Midbrain (tissue), 1 donor: ENCODE measurements at places on chromosomes 5 and 9.
A peak's percentile ranks its signal among the peaks of the same experiment; 100 is the strongest.

- no peak for DNase-seq
Observed at GRCh38 chr9:22650145-22650544, 203.5 kb downstream of the DMRTA1 start.

DNA sequence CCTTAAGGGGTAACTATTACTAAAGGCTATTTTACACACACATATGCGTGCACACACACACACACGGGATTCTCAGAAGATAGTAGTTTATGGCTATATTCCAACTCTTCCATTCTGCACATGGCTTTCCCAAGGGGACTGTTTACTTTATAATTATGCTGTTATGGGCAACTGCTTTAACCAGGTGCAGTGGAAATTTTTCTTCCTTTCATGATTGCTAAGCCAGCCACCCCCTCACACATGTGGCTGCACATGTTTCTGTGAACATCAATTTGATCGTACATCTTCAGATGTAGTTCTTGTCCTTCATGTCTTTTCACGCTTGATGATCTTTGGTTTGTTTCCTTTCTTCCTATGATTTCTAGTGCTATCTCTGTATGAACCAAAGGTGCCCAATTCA, 37.0 kb downstream of the MRPS30 start:
- DNase-seq = no peak

DNA sequence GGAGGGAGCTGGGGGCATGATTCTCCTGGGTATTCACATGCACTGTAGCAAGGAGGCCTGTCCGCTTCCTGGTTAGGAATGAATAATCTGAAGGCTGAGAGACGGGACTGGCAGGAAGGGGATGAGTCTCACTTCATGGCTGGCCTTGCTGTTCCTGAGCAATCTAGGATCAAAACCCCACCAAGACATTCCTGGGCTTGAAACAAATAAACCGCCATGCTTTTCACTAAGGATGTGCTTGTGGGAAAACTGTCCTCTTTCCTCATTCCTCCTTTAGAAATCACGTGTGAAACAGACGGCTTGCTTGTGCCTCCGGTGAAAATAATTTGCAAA, 132.8 kb downstream of the MACROH2A1 start:
- no peak for DNase-seq

- peak; percentile 42 for DNase-seq
Observed at GRCh38 chr9:100474082-100474923, 1.4 kb downstream of the TMEFF1 start.

- no peak for DNase-seq
Observed at GRCh38 chr5:76441890-76442673, 39.0 kb downstream of the IQGAP2 start.

DNA sequence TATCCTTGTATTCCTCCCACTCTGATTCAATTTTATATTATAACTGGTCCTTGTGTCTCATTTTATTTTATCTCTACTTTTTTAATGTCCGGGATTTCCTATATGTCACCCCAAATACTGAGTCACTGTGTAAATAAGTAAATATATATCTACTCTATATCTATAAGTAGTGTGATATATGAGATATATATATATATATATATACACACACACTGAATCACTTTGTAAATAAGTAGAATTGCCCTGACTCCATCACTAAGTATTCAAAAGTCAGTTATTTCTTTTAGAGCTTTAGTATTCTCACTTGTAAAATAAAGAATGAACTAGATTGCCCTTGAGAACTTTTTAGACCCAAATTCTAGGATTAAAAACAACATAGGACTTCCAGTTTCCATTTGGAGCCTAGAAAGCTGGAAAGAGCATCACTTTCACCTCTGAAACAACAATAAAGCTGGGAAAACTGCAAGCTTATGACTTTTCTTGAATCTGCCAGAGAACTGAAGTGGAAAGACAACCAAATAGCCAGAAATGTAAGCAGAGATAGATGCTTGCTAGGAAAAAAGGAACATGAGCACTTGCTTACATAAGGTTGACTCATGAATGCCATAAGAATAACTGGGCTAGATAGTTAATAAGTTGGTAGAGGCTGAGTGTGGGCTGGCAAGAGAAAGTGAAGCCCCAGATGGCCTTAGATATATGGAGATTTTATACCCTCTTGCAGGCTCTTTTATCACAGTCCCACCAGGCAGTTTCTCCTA, 171.1 kb upstream of the TLX3 start:
- no peak for DNase-seq

DNA sequence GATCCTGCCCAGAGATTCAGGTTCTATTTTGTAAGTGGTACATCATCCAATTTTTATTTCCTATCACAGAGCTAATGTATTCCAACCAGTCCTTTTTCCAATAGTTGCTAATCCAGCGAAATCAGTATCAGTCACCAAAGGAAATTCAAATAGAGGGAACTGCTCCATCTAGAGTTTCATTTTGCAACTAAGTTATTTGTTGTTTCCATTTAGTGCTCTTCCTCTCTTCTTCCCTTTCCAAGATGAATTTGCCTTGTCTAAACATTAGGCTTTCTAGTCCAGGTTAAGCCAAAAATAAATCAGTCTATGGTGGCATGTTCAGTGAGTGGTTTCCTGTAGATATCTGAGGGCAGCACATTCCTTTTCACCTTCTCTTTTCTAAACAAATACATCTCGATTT, 79.8 kb upstream of the SPATA31D4 start:
- peak; percentile 34 for DNase-seq

DNA sequence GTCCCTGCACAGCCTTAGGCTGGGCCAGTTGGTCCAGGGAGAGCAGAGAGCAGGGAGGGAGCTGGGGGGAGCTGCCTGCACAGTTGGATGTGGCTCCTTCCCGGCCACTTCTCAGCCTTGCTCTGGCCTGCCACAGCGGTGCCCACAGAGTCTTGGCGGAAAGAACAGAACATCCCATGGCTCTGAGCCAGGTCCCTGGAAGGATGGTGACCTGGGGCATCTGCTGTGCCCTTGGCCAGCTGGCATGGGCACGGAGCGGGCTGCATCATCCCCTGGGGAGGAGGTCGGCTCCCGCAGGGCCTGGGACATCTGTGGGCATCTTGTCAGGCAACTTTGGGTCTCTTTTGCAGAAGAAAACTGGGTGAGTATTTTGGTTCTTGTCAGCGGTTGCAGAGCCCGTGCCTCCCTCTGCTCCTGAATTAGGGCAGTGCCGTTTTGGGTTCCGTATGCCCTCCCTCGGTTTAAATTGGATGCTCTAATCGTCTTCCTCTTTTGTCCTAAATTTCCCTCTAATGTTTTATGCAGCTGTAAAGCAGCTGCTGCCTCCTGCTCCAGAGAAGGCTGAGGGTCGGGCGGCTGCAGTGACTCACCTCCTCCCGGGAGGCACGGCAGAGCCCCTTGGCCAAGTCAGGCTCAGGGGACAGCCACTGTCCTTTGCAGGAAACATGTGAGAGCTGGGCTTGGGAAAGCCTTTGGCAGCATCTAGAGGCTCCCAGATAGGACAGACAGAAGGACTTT, 10.5 kb upstream of the NACC2 start:
- no peak for DNase-seq

- no peak for DNase-seq
Observed at GRCh38 chr5:18003784-18004183, 369.5 kb downstream of the TAF11L14 start.
